Brain microvascular endothelial cell (primary cell): ENCODE measurements at places on chromosomes 1 and 21.
A peak's percentile ranks its signal among the peaks of the same experiment; 100 is the strongest.

DNA sequence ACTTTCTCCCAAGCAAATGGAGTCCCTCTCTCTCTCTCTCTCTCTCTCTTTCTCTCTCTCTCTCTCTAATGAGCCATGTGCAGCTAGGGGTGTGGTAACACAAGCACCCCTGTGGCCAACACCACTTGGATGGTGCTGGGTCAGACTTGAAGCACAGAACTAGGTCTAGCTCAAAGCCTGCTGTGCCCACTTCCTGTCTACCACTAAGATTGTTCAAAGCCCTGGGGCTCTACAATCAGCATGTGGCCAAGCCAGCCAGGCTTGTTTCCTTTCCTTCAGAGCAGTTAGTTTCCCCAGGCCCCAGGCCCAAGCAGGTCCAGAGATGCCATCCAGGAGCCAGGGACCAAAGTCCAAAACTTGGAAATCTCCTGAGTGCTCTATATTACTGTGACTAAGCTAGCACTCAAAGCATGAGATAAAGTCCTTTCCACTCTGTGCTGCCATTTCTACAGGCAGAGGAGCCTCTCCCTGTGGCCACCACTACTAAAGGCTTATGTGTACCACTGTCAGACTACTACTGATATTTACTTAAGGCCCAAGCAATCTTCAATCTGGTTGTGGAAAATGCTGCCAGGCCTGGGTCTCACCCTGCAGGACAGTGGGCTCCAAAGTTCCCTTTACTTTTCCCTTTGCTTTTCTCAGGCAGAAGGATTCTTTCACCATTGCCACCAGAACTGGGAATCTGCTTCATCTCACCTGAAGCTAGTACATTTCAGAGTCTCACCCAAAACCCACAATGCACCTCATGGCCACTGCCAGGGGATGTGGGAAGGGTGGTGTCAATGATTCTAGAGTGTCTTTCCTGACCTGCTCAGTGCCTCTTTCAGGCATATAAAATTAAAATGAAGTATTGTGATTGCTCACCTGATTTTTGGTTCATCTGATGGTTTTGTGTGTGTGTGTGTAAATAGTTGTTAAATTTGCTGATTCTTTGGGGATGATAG, 999.5 kb downstream of the NCAM2 start:
- DNase-seq = no peak

DNA sequence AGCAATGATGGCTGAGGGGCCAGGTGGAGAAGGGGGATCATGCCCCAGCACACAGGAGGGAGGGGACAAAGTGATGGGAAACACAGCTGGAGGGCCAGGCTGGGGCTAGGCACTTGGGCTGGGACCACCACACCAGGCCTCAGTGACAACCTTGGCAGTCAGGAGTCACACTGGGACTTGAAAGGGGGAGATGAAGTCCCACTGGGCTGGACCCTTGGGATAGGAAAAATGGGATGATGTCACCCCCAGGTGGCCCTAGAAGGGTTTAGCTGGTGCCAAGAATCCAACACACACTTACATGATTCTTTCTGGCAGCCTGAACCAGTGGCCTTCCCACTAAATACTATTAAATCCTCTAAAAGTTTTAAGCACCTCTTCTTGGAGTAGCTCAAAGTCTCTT, 17.1 kb downstream of the ZBTB17 start:
- no peak for DNase-seq

DNA sequence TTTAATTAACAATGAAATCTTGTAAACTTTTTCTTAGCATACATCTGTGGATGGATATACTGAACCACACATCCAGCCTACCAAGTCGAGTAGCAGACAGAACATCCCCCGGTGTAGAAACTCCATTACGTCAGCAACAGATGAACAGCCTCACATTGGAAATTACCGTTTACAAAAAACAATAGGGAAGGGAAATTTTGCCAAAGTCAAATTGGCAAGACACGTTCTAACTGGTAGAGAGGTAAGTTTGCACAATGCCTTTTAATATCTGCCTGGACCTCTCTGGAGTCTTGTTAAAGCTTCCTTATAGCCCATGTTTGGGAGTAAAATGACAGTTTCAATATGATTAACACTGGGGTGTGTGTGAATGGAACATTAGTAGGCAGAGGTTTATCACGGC, 51.4 kb downstream of the MARK1 start:
- DNase-seq = no peak

GRCh38 chr1:165595246-165595938, 35.6 kb upstream of the MGST3 start:
- DNase-seq = peak; percentile 4

DNA sequence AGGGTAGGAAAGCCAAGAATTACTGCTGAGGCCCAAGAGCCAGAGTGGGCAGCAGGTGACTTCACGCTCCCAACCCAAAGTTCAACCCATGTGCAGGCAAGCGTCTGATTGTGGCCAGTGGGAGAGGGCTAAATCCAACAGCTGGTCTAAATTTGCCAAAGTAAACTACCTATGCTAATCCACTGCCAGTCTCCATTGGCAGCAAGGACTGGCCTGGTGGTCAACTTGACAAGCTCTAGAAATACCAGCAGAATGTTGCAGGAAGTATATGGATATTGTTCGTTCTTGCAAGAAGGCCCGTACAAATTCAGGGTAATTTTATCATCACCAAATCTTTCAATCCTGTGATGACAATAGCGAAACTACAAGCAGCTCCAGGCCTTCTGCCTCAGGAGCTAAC, 1.5 kb downstream of the TMEM63A start:
- no peak for DNase-seq

- DNase-seq = no peak
Observed at GRCh38 chr1:73366734-73367413, 831.1 kb downstream of the LRRIQ3 start.

GRCh38 chr1:233364695-233365539, 37.4 kb downstream of the MAP3K21 start:
- DNase-seq = no peak

DNA sequence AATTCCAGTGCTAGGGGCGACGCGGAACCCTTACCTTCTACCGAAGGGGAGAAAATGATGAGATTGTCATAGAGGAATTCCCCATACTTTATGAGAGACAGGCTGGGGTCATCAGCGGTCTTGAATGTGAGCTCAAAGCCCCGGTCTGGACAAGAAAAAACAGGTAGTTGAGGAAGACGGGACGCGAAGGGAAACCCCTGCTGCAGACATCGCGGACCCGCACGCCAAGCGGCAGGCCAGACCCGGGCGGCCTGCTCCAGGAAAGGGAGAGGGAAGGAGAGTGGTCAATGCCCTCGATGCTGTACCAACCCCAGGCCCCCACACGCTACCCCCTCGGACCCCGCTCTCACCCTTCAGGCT, 342 bp downstream of the DDOST start:
- no peak for DNase-seq

GRCh38 chr1:200473698-200474371, 64.0 kb upstream of the ZNF281 start:
- DNase-seq = no peak

- DNase-seq = no peak
Observed at GRCh38 chr1:235069577-235070563, 58.8 kb downstream of the TOMM20 start.

DNA sequence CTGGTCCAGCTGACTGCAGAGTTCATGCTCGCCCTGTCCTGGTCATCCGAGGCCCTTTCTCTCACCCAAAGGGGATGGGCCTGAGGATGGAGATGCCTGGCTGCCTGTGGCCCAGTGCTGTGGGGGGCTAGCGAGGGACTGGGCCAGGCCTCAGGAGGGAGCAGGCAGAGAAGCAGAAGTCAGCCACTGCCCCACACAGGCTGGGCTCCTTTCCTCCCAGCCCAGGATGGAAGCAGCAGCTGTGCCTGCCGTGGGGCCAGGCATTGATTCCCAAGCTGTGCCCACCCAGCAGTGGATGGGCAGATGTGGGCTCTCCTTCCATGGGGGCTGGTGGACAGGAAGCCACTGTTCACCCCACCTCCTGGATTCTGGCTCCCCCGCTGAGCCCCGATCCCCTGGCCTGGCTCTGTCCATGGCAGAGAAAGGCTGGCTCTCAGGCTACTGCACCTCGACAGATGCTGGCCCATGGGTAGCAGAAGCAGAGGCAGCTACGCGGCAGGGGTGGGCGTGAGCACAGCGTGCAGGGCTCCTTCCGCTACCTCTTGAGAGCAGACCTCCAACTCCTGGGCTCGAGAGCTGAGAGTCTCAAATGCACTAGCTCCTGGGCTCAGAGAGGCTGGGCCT, 24.6 kb downstream of the RUNX3 start:
- no peak for DNase-seq

DNA sequence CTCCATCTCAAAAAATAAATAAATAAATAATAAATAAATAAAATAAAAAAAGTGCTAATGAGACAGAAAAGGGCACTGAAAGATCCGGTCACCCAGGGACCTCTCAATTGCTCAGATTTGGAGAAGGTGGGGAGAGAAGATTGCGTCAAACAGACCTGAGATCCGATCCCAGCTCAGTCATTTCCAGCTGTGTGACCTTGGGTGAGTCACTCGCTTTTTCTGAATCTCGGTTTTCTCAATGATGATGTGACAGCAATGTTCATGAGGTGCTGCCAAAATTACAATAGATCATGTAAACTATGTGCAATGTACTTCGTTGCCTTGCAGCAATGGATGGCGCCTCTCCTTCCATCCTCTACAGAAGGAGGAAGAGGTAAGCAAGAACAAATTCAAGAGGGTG, 11.1 kb upstream of the MEF2D start:
- DNase-seq = no peak

DNA sequence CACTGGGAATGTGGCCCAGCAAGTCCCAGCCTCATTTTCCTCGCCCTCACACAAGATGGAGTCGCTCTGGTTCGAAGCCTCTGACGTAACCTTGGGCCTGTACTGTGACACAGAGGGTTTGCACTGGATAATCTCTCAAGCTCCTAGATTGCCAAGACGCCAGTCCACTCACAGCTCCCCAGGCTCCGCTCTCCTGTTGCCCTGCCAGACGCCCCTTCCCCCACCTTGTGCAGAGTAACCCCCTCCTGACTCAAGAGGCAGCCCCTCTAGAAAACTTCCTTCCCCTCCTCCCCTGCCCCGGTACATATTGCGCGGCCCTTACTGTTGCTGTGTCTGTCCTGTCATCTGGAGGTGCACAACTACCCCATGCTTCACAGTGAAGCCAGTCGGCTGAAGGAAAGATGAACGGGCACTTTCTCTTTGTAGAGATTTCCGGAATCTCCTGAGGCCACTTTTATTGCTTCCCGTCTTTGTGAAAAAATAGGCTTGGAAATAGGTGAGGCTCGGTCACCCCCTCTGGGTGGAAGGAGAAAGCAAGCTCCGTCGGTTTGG, 981 bp upstream of the KIAA1614 start:
- no peak for DNase-seq

- no peak for DNase-seq
Observed at GRCh38 chr1:155740995-155741394, 52.1 kb downstream of the DAP3 start.

GRCh38 chr1:19672237-19672636, 7.6 kb downstream of the HTR6 start:
- DNase-seq = no peak

DNA sequence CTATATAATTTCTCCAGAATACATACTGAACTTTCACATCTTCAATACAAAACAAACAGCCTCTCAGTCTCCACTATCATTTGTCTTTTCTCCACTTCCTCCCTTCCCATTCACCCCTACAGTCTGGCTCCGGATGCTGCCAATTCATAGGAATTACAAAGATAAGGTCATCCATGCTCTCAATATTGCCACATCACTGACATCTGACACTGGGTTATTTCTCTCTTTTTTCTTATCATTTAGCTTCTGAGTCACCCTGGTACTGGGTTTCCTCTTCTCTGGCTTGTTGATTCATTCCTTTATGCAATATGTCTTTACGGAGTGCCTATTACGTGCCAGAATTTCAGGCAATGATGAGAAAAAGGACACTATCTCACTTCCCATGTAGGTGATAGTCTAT, 3.1 kb upstream of the SH3BP5L start:
- DNase-seq = peak; percentile 87

- DNase-seq = no peak
Observed at GRCh38 chr1:157154291-157154690, 16.1 kb upstream of the ETV3 start.

- DNase-seq = no peak
Observed at GRCh38 chr1:153542956-153543711, 2.4 kb upstream of the S100A5 start.
